ENCODE measurements at places on chromosomes 7 and 10.
A peak's percentile ranks its signal among the peaks of the same experiment; 100 is the strongest.

GRCh38 chr10:103822107-103822716, 33.2 kb downstream of the SH3PXD2A start:
- no peak for DNase-seq

DNA sequence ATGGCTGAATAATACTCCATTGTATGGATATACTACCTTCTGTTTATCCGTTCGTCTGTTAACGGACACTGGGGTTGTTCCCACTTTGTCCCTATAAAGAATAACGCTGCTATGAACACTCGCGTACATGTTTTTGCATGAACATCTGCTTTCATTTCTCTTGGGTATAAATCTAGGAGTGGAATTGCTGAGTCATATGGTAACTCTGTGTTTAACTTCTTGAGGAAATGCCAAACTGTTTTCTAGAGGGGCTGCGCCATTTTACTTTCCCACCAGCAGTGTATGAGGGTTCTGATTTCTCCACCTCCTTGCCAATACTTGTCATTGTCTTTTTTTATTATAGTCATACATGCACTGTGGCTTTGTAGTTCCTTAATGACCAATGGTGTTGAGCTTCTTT, 20.6 kb upstream of the RASSF4 start:
- no peak for DNase-seq

- no peak for DNase-seq
Observed at GRCh38 chr7:27617651-27618381, 44.9 kb downstream of the HIBADH start.

- no peak for DNase-seq
Observed at GRCh38 chr10:114987995-114988394, 50.0 kb downstream of the TRUB1 start.

GRCh38 chr10:57119684-57120083, 758.6 kb upstream of the ZWINT start:
- DNase-seq: no peak

- DNase-seq: no peak
Observed at GRCh38 chr10:101070098-101070497, 8.3 kb downstream of the KAZALD1 start.

GRCh38 chr10:20257422-20257821, 441.2 kb downstream of the PLXDC2 start:
- DNase-seq: no peak

- DNase-seq: no peak
Observed at GRCh38 chr7:77778535-77778934, 19.7 kb downstream of the TMEM60 start.

DNA sequence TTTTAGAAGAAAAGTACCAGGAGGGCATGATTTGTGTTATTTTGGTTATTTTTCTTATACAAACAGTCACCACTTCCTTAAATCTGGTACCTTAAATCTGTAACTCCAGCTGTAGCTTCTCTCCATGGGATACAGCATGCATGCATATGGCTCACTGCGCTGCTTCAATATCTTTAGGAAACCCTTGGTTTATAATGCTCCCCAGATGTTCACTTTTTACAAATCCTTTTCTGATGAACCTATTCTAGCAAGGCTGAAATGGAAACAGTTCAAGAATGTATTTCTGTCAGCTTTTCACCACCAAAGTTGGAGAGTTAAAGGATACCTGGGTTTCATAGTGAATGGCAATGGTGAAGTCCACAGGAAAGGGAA, 50.9 kb downstream of the LAMB4 start:
- DNase-seq: no peak

DNA sequence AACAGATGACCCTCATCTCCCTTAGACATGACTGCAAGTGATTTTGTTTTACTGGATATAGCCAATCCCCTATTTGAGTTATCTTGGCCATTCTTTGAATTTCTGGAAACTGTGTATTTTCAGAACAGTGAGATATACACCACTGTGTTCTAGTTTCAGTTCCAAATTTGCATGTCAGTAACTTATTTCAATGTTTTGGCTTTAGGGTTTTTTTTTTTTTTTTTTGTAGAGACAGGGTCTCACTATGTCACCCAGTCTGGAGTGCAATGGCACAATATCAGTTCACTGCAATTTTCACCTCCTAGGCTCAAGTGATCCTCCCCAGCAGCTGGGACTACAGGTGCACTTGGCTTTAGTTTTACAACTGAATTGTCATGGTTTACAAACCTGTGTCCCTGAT, 67.2 kb downstream of the ATAD1 start:
- DNase-seq: no peak

DNA sequence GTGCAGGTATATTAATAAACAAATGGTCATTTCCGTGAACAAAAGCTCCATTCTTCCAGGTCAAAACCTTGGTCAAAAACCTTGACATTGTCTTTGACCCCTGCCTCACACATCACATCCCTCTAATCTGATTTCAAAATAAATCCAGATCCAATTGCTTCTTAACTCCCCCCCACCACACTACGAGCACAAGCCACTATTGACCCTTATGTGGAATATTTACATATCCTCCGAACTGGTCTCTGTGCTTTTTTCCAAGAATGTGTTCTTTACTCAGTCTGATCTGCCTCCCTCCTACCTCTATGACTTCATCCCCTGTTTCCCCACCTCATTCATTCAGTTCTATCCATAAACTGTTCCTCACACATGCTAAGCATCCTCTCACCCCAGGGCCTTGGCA, 313.6 kb upstream of the NPVF start:
- DNase-seq: no peak

DNA sequence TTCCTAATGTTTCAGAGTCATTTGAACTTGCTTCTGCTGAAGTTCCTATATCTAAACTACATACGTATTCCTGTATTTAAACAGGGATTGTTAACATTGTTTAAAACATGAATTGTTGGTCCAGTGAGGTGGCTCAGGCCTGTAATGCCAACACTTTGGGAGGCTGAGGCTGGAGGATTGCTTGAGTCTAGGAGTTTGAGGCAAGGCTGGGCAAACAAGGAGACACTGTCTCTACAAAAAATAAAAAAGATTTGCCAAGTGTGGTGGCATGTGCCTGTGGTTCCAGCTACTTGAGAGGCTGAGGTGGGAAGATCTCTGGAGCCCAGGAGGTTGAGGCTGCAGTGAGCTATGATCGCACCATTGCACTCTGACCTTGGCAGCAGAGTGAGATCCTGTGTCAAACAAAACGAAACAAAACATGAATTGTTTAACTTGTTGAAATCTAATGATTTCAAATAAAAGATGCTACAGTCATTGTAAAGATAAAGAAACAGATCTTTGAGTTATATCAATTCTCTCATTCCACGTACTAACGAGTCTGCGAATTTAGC, 809.4 kb downstream of the TYW1 start:
- no peak for DNase-seq

- DNase-seq: no peak
Observed at GRCh38 chr10:24206334-24206733, 2.6 kb upstream of the KIAA1217 start.

GRCh38 chr7:133344275-133344674, 91.4 kb downstream of the EXOC4 start:
- DNase-seq: no peak

GRCh38 chr7:105337529-105337928, 51.2 kb downstream of the SRPK2 start:
- DNase-seq: no peak

GRCh38 chr7:1672851-1673486, 2.9 kb downstream of the ELFN1 start:
- no peak for DNase-seq

DNA sequence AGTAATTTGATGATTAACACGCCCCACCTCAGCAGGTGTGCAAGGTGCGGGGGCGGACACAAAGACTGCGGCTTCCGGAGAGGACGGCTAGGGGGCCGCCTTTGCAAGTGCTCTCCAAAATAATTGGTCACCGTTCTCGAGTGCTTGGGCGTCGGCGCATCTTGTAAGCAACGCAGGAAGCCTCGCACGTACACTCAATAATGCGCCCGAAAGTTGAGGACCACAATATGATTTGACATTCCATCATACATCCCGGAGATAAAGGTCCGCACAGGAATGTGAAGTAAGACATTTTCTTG, 114.7 kb downstream of the EBF3 start:
- no peak for DNase-seq

GRCh38 chr7:30445770-30446169, 32.8 kb downstream of the NOD1 start:
- DNase-seq: peak; percentile 31

- DNase-seq: no peak
Observed at GRCh38 chr7:44431091-44431608, 59.3 kb downstream of the NUDCD3 start.

- DNase-seq: no peak
Observed at GRCh38 chr7:95246831-95247370, 77.4 kb downstream of the PON1 start.
